Activated B cell treated with CpG ODN at 0.5 μM for 24 hours (primary cell): ENCODE measurements at places on chromosomes 3 and 15.

DNA sequence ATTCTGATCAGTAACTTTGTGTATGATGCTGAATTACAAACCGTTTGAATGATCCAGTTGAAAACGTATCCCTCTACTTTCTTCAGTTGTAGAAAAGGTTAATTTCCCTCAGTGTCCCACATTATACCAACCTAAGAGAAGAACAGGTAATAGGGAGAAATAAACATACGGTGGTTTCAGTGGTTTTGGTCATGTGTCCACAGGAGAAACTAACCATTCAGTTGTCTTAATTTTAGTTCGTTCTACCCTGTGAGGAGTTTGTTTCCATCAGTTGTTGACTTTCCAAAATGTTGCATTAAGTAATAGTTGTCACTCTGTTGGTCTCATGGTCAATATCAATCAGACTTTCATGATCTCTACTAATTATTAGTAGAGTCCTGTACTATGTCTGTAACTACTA, 15.1 kb downstream of the CALML4 start:
- H3K4me1 ChIP-seq: peaks cover 4% of the 10 kb centered on the region
- no peak overlapping the region for H3K4me3 ChIP-seq
- DNase-seq: no peak
- peaks cover 71% of the 10 kb centered on the region for H3K36me3 ChIP-seq
- no peaks in the 10 kb centered on the region for H3K27me3 ChIP-seq
- no peak overlapping the region for H3K27ac ChIP-seq

DNA sequence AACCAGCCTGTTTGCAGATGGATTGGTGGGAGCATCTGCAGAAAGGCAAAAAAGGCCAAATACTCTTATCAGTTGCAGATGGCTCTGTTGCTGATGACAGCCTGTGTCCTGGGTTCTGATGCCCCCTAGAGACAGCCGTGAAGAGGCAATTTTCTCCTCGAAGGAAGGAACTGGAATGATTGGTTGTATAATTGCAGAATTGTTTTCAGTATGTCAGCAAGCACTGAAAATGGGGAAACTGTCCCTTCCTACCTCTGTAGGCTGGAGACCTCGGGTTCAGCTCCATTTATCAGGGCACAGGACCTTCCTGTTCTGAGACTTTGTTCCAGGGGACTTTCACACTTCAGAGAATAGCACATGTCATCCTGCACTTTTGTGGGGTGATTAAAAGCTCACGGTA, 103.0 kb downstream of the PGPEP1L start:
- H3K27me3 ChIP-seq: no peaks in the 10 kb centered on the region
- no peak for DNase-seq
- H3K27ac ChIP-seq: no peak overlapping the region
- H3K36me3 ChIP-seq: peaks cover 2% of the 10 kb centered on the region
- H3K4me1 ChIP-seq: no peaks in the 10 kb centered on the region

DNA sequence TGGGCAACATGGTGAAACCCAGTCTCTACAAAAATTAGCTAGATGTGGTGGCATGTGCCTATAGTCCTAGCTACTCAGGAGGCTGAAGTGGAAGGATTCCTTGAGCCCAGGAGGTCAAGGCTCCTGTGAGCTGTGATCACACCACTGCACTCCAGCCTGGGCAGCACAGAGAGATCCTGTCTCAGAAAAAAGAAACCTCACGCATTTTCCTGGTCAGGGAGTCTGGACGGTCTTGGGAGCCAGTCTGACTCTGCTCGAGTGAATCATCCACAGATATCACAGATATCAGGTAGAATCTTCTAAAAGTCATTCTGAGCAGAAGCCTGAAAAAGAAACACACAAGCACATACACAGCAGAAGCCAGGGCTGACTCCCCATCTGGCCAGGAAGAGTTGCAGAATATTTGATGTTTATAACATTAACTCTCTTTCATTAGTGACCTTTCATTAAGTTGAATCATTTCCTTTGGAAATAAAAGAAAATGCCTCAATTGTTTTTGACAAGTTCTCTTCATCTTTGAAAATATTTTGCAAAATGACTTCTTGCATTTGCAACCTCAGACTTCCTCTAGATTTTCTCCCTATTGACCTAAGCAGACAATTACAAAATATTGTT, 56.5 kb upstream of the ABHD17C start:
- DNase-seq: no peak
- no peak overlapping the region for H3K27ac ChIP-seq
- H3K4me3 ChIP-seq: no peak overlapping the region
- H3K4me1 ChIP-seq: no peaks in the 10 kb centered on the region

DNA sequence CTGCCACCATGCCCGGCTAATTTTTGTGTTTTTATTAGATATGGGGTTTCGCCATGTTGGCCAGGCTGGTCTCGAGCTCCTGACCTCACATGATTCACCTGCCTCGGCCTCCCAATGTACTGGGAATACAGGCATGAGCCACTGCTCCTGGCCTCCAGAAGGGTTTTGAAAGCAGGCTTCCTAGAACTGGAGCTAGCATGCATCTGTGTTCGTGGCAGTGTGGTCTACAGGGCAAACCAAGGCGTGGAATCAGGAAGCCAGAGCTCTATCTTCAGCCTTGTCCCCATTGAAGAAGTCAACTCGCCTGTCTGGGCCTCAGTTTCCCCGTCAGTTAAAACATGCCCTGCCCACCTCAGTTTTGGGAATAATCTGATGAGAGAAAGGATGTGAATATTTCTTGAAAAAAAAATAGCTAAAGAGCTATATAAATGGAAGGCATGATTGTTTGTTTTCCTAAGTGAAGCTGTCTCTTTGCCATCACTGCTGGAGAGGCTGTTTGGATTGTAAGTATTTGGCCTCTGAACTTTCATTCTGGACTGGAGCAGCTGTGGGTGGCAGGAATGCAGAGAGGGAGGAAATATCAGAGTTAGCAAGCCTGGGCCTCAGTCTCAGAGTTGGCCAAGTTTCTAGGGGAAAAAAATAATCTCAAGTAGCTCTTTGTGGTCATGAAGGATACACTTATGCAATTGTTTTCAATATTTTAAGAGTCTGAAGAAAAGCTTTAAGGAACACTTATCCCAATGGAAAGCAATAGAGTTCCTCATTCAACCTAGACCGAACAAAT, 36.5 kb upstream of the UACA start:
- H3K27me3 ChIP-seq: peaks cover 19% of the 10 kb centered on the region
- no peaks in the 10 kb centered on the region for H3K4me1 ChIP-seq
- no peaks in the 10 kb centered on the region for H3K36me3 ChIP-seq
- DNase-seq: no peak
- H3K4me3 ChIP-seq: no peak overlapping the region

- no peak overlapping the region for H3K27ac ChIP-seq
- no peak for DNase-seq
- no peaks in the 10 kb centered on the region for H3K36me3 ChIP-seq
Observed at GRCh38 chr3:197394464-197395321, 96.3 kb upstream of the DLG1 start.

DNA sequence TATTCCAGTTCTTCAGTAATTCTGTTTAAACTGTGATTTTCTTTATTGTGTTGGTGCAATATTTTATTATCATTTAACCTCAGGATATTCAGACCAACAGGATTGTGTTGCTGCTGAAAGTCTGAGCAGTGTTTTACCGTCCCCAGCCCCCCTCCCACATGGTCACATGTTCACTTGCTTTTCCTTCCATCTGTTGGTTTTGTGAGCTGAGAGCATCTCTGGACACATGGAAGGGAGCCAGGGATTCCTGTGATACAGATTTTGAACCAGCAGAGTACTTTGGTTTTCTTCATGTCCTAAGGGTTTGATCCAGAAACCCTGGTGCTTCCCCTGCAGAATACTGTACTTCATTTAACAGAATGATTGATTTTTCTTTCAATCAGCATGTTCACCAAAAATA, 11.9 kb downstream of the ARRDC4 start:
- peaks cover 33% of the 10 kb centered on the region for H3K36me3 ChIP-seq
- no peaks in the 10 kb centered on the region for H3K4me1 ChIP-seq
- H3K27ac ChIP-seq: no peak overlapping the region
- no peaks in the 10 kb centered on the region for H3K27me3 ChIP-seq
- no peak for DNase-seq
- no peak overlapping the region for H3K4me3 ChIP-seq

DNA sequence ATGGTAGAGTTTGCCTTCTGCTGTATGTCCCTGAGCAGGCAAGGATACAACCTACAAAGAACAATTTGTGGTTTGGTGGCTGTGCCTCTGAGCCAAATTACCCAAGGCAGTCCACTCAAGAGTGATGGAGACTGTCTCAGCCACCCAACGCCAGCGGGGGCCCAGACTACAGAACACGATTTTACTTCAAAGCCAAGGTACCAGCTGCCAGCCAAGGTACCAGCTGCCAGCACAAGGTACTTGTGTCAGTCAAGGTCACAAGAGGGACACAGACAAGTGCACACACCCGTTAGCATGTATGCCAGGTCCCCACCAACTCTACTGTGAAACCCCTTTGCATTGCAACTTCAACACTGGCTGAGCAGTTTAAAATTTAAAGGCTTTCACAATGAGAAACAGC, 23.5 kb downstream of the COLQ start:
- no peak overlapping the region for H3K4me3 ChIP-seq
- no peak for DNase-seq
- no peak overlapping the region for H3K27ac ChIP-seq
- peaks cover 2% of the 10 kb centered on the region for H3K27me3 ChIP-seq

DNA sequence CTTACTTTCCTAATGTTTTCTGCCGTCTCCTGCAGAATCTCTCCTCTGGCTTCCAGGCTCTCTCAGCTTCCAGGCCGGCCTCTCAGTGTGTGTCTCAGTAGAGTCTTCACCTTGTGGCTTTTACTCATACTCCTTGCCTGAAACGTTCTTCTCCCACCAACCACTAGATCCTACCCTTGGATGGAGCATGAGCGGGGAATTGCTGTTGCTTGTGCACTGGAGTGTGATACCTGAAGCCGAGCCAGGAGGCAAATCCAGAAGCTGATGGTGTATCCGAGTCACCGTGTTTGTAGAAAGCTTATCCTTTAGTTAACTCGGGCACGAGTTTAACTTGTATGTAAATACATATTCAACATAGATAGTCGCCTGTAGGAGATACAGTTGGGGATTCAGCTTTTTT, 285.0 kb upstream of the C2CD4B start:
- H3K27ac ChIP-seq: no peak overlapping the region
- no peak for DNase-seq
- no peaks in the 10 kb centered on the region for H3K27me3 ChIP-seq
- no peaks in the 10 kb centered on the region for H3K4me1 ChIP-seq

DNA sequence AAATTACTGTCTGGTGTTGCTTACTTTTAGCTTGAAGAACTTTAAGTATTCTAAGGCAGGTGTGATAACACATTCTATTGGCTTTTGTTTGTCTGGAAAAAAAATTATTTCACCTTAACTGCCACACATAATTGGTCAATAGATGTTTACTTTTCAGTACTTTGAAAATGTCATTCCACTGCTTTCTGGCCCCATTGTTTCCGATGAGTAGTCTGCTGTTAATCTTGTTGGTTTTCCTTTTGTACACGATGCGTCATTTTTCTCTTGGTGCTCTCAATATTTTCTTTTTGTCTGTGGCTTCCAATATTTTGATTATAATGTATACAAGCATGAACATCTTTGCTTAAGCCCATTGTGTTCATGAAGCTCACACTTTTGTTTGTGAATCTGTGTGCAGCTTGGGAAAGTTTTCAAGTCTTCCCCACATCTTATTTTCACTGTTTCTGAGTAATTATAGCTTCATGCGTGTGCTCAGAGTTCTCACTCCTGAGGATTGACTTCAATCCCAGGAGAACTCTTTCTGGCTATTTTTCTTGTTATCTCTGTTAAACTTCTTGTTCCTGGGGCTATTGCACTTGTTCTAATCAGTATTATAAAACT, 664.7 kb downstream of the IGSF11 start:
- no peaks in the 10 kb centered on the region for H3K27me3 ChIP-seq
- no peak overlapping the region for H3K27ac ChIP-seq
- no peaks in the 10 kb centered on the region for H3K4me1 ChIP-seq

GRCh38 chr3:161674402-161674801, 177.8 kb downstream of the OTOL1 start:
- H3K4me3 ChIP-seq: no peak overlapping the region
- no peaks in the 10 kb centered on the region for H3K27me3 ChIP-seq
- H3K27ac ChIP-seq: no peak overlapping the region
- DNase-seq: no peak
- no peaks in the 10 kb centered on the region for H3K36me3 ChIP-seq
- no peaks in the 10 kb centered on the region for H3K4me1 ChIP-seq

DNA sequence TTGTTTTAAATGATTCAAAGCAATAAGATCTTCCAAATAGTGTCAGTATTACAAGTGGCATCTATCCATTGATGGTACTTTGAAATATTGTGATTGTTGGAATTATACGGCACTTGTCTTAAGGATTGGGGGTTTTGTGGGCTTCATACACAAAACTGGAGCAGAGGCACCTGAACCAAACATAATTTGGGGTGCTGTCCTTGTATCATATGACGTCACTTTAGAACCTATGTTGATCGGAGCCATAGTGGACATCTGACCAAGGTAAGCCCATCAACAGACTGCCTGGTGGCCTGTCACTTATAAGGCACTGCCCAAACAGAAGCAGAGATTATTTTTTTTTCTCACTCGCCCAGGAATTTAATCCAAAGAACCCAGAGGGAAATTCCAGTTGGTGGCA, 2.9 kb upstream of the LRRC58 start:
- no peak overlapping the region for H3K27ac ChIP-seq

GRCh38 chr3:151964743-151965142, 91.3 kb downstream of the SUCNR1 start:
- no peak overlapping the region for H3K4me3 ChIP-seq
- H3K4me1 ChIP-seq: no peaks in the 10 kb centered on the region
- peaks cover 8% of the 10 kb centered on the region for H3K27me3 ChIP-seq
- H3K27ac ChIP-seq: no peak overlapping the region
- no peaks in the 10 kb centered on the region for H3K36me3 ChIP-seq
- no peak for DNase-seq

- H3K4me1 ChIP-seq: peaks cover 55% of the 10 kb centered on the region
- H3K4me3 ChIP-seq: no peak overlapping the region
- H3K36me3 ChIP-seq: peaks cover 9% of the 10 kb centered on the region
- H3K27ac ChIP-seq: no peak overlapping the region
- no peaks in the 10 kb centered on the region for H3K27me3 ChIP-seq
- no peak for DNase-seq
Observed at GRCh38 chr15:90576711-90577389, 47.1 kb downstream of the CRTC3 start.

- no peak overlapping the region for H3K27ac ChIP-seq
- no peak for DNase-seq
- H3K36me3 ChIP-seq: no peaks in the 10 kb centered on the region
- no peaks in the 10 kb centered on the region for H3K27me3 ChIP-seq
- no peak overlapping the region for H3K4me3 ChIP-seq
Observed at GRCh38 chr3:109115451-109115850, 2.5 kb downstream of the MORC1 start.

- no peak overlapping the region for H3K4me3 ChIP-seq
- H3K36me3 ChIP-seq: no peaks in the 10 kb centered on the region
- H3K27ac ChIP-seq: no peak overlapping the region
- H3K27me3 ChIP-seq: no peaks in the 10 kb centered on the region
- H3K4me1 ChIP-seq: peaks cover 8% of the 10 kb centered on the region
- no peak for DNase-seq
Observed at GRCh38 chr3:108315767-108316301, 19.5 kb downstream of the HHLA2 start.

DNA sequence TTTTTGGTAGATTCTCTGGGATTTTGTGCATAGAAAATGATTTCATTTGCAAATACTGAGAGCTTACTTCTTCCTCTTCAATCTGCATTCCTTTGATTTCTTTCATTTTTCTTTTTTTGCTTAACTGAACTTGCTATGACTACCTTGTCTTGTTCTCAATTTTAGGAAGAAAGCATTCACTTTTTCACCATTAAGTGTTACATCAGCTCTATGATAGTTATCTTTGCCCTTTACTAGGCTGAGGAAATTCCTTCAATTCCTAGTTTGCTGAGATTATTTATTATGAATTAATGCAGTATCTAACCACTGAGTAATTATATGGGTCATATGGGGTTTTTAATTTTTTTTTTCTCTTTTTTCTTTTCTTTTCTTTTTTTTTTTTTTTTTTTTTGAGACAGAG, 172.8 kb downstream of the PEAK1 start:
- peaks cover 6% of the 10 kb centered on the region for H3K4me1 ChIP-seq
- H3K36me3 ChIP-seq: peaks cover 19% of the 10 kb centered on the region
- no peak for DNase-seq
- H3K27me3 ChIP-seq: no peaks in the 10 kb centered on the region
